ENCODE measurements at places on chromosomes 3 and 15. TPM values are rescaled to one million over a fixed set of nuclear protein-coding genes. Genes with fewer than 3 reads are reported as not detected.

RLBP1 gene
- 0.12 TPM for total RNA-seq

GP9 gene
- not detected for total RNA-seq

ETV5 gene
- 89.7 TPM for total RNA-seq

ZNF502 gene
- 1.5 TPM for total RNA-seq

SSUH2 gene
- total RNA-seq, result 0.76 TPM

SLCO2A1 gene
- 0.52 TPM for total RNA-seq

REC114 gene
- not detected for total RNA-seq

CPLX3 gene
- total RNA-seq, result not detected

GNAT1 gene
- total RNA-seq, result not detected

ACVR2B gene
- total RNA-seq, result 18.3 TPM

SPSB4 gene
- 0.57 TPM for total RNA-seq

PPM1M gene
- total RNA-seq, result 16.6 TPM

AP3B2 gene
- total RNA-seq, result 0.07 TPM

TTLL13 gene
- total RNA-seq, result 1.0 TPM

CDHR4 gene
- not detected for total RNA-seq

MST1R gene
- total RNA-seq, result 113 TPM

ZNF385D gene
- not detected for total RNA-seq

SERINC4 gene
- total RNA-seq, result 0.12 TPM

UBAP1L gene
- 4.0 TPM for total RNA-seq

CLDN11 gene
- 0.22 TPM for total RNA-seq

C15orf61 gene
- total RNA-seq, result 9.9 TPM

DAZL gene
- not detected for total RNA-seq

SLC30A4 gene
- 2.7 TPM for total RNA-seq

STXBP5L gene
- not detected for total RNA-seq

ZNF80 gene
- 0.12 TPM for total RNA-seq

SMCO1 gene
- not detected for total RNA-seq

LRTM1 gene
- not detected for total RNA-seq

INSYN1 gene
- total RNA-seq, result 2.0 TPM

TFDP2 gene
- total RNA-seq, result 55.4 TPM

SCN11A gene
- total RNA-seq, result 0.05 TPM

TAGLN3 gene
- total RNA-seq, result 0.64 TPM

RHOV gene
- 6.0 TPM for total RNA-seq

BCHE gene
- total RNA-seq, result not detected

RPL14 gene
- total RNA-seq, result 2,938 TPM

PARP15 gene
- 0.12 TPM for total RNA-seq

SAMMSON gene
- total RNA-seq, result not detected

LYZL4 gene
- total RNA-seq, result not detected

SLC24A5 gene
- not detected for total RNA-seq

CHL1 gene
- not detected for total RNA-seq

CCDC80 gene
- total RNA-seq, result 1.7 TPM

LRRC2 gene
- not detected for total RNA-seq

LIPH gene
- 13.7 TPM for total RNA-seq

GOLGA8J gene
- not detected for total RNA-seq

LMLN gene
- total RNA-seq, result 7.2 TPM

MINAR1 gene
- total RNA-seq, result 1.9 TPM

ATP8B4 gene
- 0.25 TPM for total RNA-seq

TFRC gene
- total RNA-seq, result 261 TPM

TGM5 gene
- not detected for total RNA-seq

CELF6 gene
- 0.52 TPM for total RNA-seq

LSAMP gene
- 0.25 TPM for total RNA-seq

SIDT1 gene
- not detected for total RNA-seq

LTK gene
- 9.2 TPM for total RNA-seq

ACTC1 gene
- not detected for total RNA-seq

ADGRG7 gene
- total RNA-seq, result not detected

ANKRD34C gene
- total RNA-seq, result not detected

TM4SF4 gene
- 0.91 TPM for total RNA-seq
